ENCODE measurements at places on chromosomes 6 and 20.

- no peak for DNase-seq
Observed at GRCh38 chr6:73691512-73691911, 4.5 kb upstream of the CD109 start.

GRCh38 chr6:165308926-165309731 is at the start of gene C6orf118:
C6orf118 (minus strand) TSS chr6:165309605; CDS start chr6:165309586, 19 bp downstream.
- DNase-seq, result no peak

GRCh38 chr6:21753241-21754108 is 159.9 kb downstream of the SOX4 start:
- DNase-seq, result no peak

GRCh38 chr20:11216451-11217314 is 542.9 kb upstream of the JAG1 start:
- DNase-seq, result no peak

DNA sequence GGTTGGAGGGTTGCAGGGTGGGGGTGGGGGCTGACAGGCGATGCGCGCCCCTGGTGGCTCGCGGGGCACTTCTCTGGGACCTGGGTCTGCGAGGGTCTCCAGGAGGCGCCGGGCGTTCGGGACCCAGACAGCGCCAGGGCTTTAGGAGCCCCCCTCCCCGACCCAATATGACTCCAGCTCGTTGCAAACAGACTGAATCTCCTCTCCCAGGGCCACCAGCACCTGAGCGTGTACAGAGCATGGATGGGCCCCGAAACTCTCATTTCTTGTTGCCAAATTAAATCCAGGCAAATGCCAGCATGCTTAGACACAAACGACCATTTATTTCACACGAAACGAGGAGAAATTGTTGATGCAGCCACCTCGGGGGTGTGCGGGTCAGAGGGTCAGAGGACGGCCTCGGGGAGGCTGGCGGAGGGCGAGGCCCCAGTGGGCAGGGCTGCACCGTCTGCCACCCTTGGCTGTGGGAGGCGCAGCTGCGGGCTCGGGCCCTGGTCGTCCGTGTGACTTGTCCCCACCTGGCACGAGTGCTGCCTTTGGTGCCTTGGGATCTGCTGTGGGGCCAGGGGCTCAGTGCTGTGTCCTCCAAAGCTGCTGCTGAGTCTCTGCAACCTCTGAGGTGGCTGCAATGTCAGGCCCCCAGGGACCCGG is 20.9 kb upstream of the GATA5 start:
- DNase-seq, result no peak

GRCh38 chr6:8837343-8837742 is 402.0 kb upstream of the SLC35B3 start:
- DNase-seq, result no peak

DNA sequence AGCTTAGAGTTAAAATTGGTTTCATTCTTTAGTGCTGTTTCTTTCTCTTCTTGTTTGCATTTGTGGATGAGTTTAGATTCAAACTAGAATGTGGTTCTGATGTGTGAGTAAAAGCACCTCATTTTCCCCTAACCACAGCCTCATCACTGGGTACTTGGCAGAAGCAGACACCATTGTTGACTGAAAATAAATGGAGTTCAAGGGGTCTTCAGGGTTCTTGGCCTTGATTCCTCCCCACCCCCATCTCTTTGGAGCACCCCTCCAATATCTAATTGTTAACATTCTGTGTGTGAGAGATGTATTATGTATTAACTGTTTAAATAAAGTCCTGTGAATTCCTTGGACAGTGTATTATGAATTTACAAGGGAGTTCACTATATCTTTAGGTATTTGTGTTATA is 59.6 kb downstream of the JARID2 start:
- DNase-seq, result no peak

DNA sequence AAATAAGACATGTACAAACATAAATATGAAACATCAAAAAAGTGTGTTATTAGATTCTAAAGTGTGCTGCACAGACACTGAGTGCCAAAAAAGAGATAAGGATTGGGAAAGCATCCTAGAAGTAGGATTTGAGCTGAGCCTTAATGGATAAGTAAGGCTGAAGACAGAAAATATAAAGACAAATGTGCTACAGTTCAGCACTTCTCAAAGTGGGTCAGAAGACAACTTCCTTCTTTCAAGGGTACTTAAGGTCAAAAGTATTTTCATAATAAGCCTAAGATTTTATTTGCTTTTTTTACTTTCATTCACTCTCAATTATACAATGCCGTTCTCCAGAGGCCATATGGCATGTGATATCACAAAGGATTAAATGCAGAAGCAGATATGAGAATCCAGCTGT is 16.8 kb downstream of the USP45 start:
- DNase-seq, result no peak

DNA sequence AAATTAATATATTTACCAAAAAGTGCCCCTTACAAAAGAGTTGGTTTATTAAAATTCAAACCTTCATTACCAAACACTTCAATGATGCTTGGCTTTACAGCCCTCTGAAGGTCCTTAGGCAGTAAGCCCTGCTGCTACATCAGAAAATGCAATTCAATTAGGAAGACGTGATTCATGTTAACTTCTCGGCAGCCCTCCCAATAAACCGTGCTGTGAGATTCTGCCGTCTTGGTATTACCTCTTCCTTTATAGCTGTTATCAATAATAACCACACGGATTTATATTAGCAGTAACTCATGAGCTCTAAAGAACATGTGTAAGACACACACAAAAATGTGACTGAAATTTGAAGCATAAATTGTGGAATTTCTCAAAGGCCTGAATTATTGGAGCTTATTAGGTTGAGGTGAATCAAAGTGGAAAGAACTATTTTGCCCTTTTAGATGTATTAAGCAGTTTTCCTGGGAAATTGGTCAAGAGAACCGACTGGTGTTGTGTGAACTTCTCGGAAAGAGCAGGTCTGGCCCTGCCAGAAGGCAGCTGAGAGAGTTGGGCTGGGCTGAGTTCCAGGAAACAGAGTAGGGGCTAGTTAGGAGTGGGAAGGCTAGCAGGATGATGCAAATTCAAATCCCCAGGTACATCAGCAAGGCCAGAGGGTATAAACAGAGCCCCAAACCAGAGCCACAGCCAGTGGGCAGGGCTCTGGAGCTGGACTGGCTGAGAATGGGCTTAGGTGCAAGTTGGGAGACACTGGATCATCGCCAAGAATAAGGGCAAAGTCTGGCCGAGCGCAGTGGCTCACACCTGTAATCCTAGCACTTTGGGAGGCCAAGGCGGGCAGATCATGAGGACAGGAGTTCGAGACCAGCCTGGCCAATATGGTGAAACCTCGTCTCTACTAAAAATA is 33.1 kb downstream of the FGD2 start:
- DNase-seq, result no peak

DNA sequence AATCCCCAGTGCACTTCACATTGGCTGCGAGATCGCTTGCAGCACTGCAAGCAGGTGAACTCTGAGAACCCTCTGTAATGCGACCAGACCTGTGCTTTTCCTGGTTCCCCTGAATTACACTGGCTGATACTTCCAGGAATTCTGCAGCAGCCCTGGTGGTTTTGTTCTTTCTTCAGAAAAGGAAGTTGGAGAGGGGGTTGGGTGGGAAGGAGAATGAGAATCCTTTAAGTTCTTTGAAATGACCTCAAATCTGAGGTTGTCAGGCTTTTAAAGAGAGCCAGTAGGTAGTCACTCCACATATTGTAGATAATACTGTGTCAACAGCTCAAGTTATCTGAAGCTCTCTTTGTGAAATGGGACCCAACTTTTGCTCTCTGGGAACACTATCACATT is 62.4 kb downstream of the GCNT2 start:
- DNase-seq, result no peak

- DNase-seq, result no peak
Observed at GRCh38 chr6:37531026-37531425, 31.3 kb upstream of the CCDC167 start.

DNA sequence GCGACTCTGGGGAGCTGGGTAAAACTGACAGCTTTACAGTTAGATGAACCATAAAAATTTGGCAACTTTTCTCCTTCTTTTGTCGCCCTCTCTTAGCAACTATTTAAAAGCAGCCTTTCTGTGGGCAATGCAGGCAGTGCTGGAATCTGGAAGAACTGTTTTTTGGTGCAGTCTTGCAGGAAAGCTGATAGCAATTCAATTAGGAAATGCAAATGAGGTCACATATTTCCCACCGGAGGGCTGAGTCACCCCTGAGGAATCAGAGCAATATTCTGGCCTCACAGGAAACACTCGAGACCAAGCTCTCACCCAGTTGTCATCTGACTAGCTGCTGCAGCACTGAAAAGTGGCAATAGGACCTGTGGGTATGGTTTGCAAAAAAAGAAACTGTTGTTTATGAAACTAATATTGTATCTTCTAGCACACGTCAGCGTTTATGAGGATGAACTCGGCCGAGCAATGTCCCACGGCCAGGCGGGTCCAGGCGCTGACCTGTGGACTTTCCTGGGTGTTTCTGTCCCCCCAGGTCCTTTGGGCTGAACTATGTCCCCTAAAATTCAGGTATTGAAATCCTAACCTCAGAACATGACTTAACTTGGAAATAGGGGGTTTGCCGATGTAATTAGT is 312.3 kb downstream of the TAF4 start:
- DNase-seq, result no peak

DNA sequence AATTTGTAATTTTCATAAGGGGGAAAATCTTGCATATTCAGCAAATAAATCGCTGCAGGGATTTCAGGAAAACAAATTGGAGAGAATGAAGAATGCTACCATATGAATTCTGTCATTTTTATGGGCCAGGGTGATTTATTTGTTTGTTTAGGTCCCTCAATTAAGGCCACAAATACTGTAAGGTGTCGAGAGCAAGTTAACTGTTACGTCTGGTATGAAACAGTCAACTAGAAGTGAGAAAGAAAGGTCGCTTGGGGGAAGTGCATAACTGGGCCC is 166.9 kb upstream of the TSHZ2 start:
- DNase-seq, result no peak

- no peak for DNase-seq
Observed at GRCh38 chr20:58071991-58072390, 156.5 kb downstream of the ANKRD60 start.

- DNase-seq, result no peak
Observed at GRCh38 chr20:18666803-18667415, 79.1 kb downstream of the DTD1 start.

- DNase-seq, result no peak
Observed at GRCh38 chr6:30192076-30192475, 21.1 kb downstream of the TRIM26 start.

DNA sequence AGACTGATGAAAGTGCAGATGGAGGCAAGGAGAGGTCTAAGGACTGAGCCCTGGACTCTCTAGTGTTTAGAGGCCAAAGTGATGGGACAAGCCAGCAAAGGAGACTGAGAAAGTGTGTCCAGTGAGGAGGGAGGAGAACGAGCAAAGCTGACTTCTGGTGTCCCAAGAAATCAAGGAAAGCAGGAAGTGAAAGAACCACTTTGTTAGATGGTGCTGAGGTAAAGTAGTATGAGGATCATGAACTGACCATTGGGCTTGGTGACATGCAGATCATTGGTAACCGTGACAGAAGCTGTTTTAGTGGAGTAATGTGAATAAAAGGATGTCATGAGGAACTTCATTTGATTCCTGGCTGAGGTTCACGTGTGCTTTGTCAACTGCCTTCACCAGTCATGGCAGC is 108.4 kb downstream of the SLX4IP start:
- no peak for DNase-seq

DNA sequence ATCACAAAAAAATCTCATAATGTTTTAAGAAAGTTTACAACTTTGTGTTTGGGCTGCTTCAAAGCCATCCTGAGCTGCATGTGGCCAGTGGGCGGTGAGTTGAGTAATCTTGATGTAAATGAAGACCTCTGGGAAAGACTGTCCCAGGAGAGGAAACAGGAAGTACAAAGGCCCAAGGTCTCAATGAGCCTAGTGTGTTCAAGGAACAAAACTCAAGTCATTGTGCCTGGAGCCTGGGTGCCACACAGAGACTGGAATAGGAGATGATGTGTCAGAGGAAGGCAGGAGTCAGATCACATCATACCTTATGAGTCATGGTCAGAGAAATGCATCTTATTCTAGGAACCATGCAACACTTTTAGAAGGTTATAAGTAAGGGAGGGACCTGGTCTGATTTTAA is 51.5 kb downstream of the COL19A1 start:
- no peak for DNase-seq

DNA sequence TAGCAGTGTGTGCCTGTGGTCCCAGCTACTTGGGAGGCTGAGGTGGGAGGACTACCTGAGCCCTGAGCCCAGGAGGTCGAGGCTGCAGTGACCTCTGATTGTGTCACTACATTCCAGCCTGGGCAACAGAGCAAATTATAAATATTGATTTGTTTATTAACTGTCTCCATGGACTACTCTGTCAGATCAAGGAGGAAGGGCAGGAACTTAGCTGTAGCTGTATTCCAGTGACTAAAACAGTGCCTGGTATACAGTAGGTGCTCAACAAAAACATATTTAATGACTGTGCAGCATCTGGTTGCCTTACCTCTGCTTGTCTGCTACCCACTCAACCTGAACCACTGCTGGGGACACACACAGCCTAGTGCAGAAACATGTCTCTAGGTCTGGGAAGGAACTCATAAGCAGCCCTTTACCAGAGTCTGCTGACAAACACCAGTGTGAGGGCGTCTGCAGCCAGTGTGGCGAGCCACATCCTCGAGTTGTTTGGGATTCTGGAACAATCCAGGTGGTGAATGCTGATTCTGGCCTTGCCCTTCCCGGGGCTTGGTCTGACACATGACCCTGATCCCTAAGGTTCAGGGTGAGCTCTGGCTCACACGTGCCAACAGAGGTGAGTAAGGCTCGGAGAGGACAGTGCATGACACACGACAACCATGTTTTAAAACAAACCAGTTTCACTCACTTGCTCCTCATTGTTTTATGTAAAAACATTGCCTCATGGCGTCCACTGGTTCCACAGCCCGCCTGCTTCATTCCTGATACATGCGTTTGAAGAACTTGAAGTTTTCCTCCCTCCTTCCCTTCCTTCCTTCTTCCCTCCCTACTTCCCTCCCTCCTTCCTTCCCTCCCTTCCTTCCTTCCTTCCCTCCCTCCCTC is 117.9 kb upstream of the ZNF217 start:
- DNase-seq, result no peak

GRCh38 chr6:12603673-12604049 is 112.9 kb upstream of the PHACTR1 start:
- DNase-seq, result no peak
